Upper lobe of left lung (tissue), 6 donors: ENCODE measurements at places on chromosomes 11 and 22. TPM values are rescaled to one million over a fixed set of nuclear protein-coding genes. Genes with fewer than 3 reads are reported as not detected.
A peak's percentile ranks its signal among the peaks of the same experiment; 100 is the strongest.

DNA sequence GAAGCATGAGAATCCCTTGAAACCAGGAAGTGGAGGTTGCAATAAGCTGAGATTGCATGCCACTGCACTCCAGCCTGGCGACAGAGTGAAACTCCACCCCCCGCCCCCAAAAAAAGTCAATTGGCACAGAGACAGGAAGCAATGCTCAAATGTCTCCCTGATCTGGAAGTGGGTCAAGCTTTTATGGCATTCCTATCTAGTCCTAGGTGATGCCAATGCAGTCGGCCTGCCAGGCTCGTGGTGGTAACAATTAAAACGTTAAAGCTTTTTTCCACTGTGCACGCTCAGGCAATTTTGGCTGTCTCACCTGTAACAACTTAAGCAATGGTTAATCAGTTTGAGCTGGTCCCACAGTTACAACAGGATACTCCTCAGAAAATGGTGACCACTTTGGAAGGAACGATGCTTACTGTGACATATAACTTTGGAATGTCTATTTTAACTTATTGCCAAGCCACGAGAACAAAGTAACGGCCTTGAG is 18.9 kb upstream of the PISD start:
- DNase-seq, result no peak

TRPM5 gene
- total RNA-seq, result not detected

PKP3 gene
- 66.3 TPM for total RNA-seq

CBLIF gene
- total RNA-seq, result not detected

DNA sequence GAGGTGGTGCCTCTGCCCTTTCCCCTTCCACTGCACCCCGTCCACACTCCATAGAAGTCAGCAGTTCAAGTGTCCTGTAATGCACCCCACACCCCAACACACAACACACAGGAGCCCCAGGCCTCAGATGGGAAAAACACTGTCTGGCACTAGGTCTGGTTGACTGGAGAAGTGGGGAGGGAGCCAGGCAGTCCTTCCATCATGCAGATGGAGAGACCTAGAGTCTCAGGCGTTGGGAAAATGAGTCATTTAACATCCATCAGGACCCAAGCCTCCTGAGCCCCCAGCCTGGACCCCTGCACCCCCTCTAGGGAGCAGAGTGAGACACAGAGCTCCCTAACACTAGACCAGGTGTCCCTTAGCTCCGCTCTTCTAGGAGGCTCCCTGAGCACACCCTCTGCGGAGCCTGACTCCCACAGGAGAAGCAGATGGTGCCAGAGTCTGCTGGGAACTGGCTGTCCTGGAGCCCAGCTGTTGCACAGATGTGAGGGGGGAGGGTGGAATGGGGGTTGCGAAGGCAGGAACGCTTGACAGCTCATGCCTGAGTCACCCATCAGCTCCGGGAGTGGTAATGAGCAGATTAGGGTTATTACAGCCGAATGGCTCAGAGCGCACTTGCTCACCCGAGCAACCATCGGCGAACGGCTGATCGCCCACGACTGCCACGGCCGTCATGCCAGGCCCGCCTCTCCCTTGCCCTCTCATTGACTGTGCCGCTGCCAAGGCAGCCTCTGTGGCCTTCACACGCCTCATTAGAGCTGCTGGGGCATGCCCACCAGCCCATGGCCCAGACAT is 22.1 kb upstream of the SYT7 start:
- peak; percentile 76 for DNase-seq

- DNase-seq, result peak; percentile 85
Measured at GRCh38 chr22:43036282-43036829, 21.4 kb upstream of the PACSIN2 start.

GRCh38 chr22:50731811-50732624 is 6.0 kb upstream of the ACR start:
- peak; percentile 85 for DNase-seq

MMP8 gene
- total RNA-seq, result 2.7 TPM

C11orf87 gene
- total RNA-seq, result 0.11 TPM

- no peak for DNase-seq
Measured at GRCh38 chr11:81278991-81279390, 1454.7 kb downstream of the FAM181B start.

DNA sequence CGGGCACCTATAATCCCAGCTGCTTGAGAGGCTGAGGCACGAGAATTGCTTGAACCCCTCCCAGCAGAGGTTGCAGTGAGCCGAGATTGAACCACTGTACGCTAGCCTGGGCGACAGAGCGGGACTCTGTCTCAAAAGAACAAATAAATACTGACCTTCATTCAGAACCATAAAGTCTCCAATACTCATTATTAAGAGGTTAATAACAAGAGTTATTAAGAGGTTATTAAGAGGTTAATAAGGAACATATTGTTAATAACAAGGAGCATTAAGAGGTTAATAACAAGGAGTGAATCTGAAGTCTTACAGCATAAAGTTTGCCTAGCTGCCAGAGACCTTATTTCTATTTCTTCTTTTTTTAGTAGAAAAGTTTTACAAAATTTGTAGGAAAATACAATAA is 7.6 kb downstream of the CELF1 start:
- no peak for DNase-seq

DNA sequence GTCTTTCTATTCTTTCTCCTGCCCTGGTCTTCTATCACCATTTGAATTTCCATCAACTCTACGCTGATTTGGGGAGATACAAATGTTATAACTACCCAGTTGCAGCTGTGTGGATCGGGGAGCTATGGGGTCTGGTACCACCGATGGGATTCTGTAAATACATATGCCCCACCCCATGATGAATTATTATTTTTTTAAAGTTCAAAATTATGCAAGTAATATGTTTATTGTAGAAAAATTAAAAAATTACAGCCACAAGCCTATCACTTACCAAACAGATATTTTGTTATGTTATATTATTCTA is 52.4 kb upstream of the CLMP start:
- DNase-seq, result no peak

DNA sequence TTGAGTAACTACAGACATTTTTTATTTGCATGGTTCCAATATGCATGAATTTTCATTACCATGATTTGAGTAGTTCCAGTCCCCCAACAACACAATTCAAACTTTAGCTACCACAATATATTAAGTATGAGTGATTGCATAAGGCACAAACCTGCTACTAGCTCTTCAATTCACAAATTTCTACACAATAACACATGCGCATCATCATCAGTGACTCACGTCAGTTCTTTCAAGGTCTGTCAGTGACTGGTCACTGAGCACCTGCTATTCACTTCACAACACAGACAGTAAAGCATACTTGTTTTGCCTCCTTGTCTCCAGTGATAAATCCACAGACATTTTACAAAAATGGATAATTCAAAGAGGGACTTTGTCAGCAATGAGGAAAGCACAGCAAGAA is 435.1 kb upstream of the CCDC90B start:
- no peak for DNase-seq

KCNK4 gene
- not detected for total RNA-seq

- DNase-seq, result no peak
Measured at GRCh38 chr22:40586781-40587180, 49.7 kb downstream of the MRTFA start.

DNA sequence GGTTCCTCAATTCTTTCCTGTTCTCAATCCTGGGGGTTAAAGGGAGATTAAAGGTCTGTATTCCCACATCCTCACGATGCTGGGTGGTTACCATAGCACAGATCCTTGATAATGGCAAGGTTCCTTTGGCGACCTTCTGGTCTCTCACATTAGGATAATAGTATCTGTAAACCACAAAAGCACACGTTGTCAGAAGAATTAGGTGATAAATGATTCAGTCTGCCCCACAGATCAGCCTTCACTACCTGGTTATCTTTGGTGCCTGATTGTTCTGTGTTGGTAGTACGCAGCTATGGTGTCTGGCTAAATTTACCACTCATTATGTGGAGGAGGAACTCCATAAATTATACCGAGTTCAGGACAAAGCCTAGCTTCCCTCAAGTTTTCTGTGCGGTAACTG is 78.4 kb downstream of the C2CD3 start:
- no peak for DNase-seq

GRCh38 chr22:36329254-36330078 is 58.3 kb downstream of the MYH9 start:
- no peak for DNase-seq

TMPRSS13 gene
- total RNA-seq, result 6.1 TPM

DNA sequence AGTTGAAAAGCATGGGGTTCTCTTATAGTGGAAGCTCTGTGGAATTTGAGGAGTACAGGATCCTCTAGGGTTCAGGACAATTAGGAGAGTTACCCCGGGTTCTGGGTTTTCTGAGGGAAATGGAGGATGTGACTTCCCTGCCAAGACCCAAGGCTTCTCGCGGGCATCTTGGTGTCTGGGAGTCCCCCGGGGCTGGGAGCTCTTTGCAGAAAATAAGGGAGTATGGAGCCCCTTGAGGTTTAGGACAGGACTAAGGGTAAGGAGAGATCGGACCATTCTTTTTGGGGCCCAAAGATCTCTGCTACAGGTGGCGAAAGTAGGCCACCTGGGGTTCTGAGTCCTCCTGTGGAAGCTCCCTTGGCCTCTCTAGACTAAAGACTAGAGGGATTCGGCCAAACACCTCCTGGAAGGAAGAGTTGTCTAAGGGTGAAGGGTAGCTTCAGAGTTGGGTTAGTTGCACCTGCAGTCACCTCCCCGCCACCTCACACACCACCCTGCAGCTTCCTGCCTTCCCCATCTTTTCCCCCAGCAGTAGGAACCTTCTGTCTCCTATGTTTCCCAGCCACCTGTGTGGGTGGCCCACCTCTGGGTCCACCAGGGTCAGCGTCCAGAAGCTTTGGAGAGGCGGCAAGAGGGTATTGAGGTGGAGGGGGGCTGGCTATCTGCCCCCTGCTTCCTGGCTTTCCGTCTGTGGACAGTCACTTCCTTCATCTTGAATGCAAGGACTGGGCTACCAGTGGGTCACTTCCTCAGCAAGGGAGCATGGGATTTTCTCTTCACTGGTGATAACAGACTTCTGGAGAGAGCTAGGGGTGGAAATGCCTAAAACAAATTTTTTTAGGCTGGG is 908 bp downstream of the LIMK2 start:
- DNase-seq, result no peak

- DNase-seq, result peak; percentile 46
Measured at GRCh38 chr11:10600570-10601248, 32.2 kb upstream of the LYVE1 start.

- no peak for DNase-seq
Measured at GRCh38 chr11:117449111-117449693, 121.5 kb downstream of the CEP164 start.

DNA sequence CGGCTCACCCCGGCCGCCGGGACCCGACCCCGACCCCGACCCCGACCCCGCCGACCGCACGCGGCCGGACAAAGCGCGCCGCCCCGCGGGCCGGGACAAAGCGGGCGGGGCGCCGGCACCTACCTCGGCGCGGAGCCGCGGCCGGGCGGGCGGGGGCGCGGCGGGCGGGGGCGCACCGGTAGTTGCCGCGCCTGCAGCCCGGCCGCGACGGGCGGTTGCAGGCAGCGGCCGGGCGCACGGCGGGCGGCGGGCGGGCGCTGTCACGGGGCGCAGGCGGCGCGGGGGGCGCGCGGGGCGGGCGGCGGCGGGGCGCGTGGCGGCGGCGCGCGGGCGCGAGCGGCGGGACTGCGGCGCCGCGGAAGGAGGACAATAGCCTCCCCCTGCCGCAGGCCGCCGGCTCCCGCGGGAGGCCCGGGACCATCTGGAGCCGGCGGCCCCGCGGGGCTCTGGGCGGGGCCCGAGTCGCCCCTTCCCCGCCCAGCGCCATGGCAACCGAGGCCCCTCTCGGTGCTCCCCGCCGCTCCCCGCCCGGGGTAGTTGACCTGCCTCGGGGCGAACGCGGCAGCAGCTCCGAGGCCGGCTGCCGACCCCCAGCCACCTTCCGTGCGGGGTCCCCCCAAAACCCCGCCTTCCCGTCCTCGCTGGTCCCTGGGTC is 851 bp downstream of the SPTBN2 start:
- no peak for DNase-seq

- no peak for DNase-seq
Measured at GRCh38 chr11:116454020-116454645, 318.7 kb downstream of the BUD13 start.

- no peak for DNase-seq
Measured at GRCh38 chr11:120057028-120057330, 80.9 kb downstream of the TRIM29 start.

- no peak for DNase-seq
Measured at GRCh38 chr11:121451178-121451985, 732 bp upstream of the SORL1 start.
